CD14-positive monocyte (primary cell): ENCODE measurements at places on chromosomes 12 and 14. TPM values are rescaled to one million over a fixed set of nuclear protein-coding genes. Genes with fewer than 3 reads are reported as not detected.

CACNA2D4 gene
- 22.1 TPM for polyA plus RNA-seq

RHEBL1 gene
- 0.66 and 0.96 TPM in 2 replicates for polyA plus RNA-seq

PSEN1 gene
- 85.6 TPM for polyA plus RNA-seq

CCDC38 gene
- not detected for polyA plus RNA-seq

DNA sequence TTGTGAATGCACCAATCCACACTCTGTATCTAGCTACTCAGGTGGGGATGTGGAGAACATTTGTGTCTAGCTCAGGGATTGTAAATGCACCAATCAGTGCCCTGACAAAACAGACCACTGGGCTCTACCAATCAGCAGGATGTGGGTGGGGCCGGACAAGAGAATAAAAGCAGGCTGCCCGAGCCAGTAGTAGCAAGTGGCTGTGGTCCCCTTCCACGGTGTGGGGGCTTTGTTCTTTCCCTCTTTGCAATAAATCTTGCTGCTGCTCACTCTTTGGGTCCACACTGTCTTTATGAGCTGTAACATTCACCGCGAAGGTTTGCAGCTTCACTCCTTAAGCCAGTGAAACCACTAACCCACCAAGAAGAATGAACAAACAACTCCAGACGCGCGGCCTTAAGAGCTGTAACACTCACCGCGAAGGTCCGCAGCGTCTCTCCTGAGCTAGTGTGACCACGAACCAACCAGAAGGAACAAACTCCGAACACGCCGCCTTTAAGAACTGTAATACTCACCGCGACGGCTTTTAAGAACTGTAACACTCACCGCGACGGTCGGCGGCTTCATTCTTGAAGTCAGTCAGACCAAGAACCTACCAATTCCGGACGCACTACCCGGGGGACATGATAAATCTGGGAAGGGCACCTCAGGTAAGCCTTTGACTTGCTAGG lies 4.6 kb upstream of the LDHB start:
- no peaks in the 10 kb centered on the region for H3K36me3 ChIP-seq
- H3K4me3 ChIP-seq = no peak overlapping the region
- no peaks in the 10 kb centered on the region for H3K4me1 ChIP-seq
- DNase-seq = no peak
- H3K27ac ChIP-seq = no peak overlapping the region

DNA sequence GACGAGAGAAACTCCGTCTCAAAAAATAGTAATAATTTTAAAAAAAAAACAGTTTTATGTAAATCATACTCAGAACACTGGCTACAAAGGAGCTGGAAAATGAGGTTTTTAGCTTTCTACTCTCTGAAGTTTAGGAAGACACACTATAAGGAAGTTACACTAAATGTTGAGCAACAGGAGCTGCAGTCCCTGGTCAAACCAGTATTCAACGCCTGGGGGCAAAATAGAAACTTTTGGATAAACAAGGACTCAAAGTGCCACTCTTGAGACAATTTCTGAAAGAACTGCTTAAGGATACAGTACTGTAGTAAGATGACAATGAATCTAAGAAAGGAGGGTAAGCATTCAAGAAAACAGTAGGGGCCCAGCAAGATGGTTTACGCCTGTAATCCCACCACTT lies 29.3 kb downstream of the ACTR6 start:
- H3K36me3 ChIP-seq = peaks cover 12% of the 10 kb centered on the region
- no peaks in the 10 kb centered on the region for H3K27me3 ChIP-seq
- H3K27ac ChIP-seq = no peak overlapping the region
- no peak overlapping the region for H3K4me3 ChIP-seq
- DNase-seq = peak; percentile 4

DNA sequence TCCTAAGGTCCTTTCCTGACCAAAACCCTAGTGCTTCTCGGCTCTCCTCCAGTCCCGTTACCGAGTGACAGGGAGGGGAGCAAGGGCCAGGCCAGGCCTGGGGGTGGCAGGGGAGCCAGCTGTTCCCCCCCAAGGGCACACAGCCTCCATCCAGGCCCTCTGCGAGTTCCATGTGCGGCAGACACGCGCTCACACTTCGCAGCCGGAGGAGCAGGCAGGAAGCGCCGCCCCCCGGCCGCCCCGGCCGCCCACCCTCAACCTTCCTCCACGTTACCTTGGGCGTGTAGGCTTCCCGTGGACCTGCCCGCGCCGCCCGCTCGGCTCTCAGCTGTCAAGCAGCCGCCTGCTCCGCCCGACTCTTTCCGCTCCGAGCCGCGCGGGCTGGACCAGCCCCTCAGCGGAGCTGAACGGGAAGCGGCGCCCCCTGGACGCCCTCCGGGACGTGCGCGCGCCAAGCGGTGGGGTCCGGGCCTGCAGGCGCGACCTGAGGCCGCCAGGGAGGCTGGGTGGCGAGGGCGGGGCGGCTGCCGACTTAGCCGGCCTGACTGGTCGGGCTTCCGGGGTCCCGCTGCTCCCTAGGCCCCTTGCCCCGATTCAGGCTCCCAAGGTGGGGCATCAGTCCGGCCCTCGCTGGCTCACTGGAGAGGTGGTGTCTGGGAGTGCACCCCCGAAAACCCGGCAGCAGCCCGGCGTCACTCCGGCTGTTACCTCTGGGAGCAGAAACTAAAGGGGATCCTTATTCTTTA lies at the start of gene CRACR2A:
Gene CRACR2A (minus strand): TSS at position 369 of the 746 bp plus-strand sequence. CDS start 56,110 bp downstream, outside the sequence.
- peaks cover 35% of the 10 kb centered on the region for H3K4me1 ChIP-seq
- H3K36me3 ChIP-seq = peaks cover 5% of the 10 kb centered on the region
- no peaks in the 10 kb centered on the region for H3K27me3 ChIP-seq
- H3K27ac ChIP-seq = peak within 1 kb of the TSS; percentile 95
- peak within 1 kb of the TSS; percentile 87 for H3K4me3 ChIP-seq

DNA sequence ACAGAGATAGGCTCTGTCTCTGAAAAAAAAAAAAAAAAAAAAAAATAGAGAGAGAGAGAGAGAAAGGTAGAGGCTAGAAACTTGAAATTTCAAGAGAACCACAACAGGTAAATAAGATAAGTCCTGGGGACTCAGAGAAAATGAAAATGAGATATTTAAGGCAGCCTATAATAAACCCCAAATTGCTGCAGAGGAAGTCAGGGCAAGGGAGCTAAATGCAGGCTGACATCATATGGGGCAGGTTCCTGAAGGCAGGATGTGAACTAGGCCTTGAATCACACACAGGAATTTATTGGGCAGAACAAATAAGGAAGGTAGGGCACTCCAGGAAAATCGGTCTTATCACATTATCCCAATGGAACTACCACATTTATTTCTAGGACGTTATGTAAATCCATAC lies 54.9 kb upstream of the NUDT4 start:
- H3K27ac ChIP-seq = no peak overlapping the region
- DNase-seq = no peak
- H3K27me3 ChIP-seq = no peaks in the 10 kb centered on the region
- no peaks in the 10 kb centered on the region for H3K36me3 ChIP-seq
- H3K4me3 ChIP-seq = no peak overlapping the region

GRCh38 chr14:61308198-61308597 lies 13.2 kb upstream of the PRKCH start:
- DNase-seq = no peak
- H3K27ac ChIP-seq = no peak overlapping the region
- no peak overlapping the region for H3K4me3 ChIP-seq
- H3K27me3 ChIP-seq = no peaks in the 10 kb centered on the region
- H3K4me1 ChIP-seq = no peaks in the 10 kb centered on the region
- H3K36me3 ChIP-seq = no peaks in the 10 kb centered on the region

- H3K4me3 ChIP-seq = no peak overlapping the region
- no peaks in the 10 kb centered on the region for H3K36me3 ChIP-seq
- peaks cover 5% of the 10 kb centered on the region for H3K4me1 ChIP-seq
- no peak overlapping the region for H3K27ac ChIP-seq
- DNase-seq = no peak
Measured at GRCh38 chr14:31038521-31039166, 12.5 kb upstream of the STRN3 start.

- no peak overlapping the region for H3K4me3 ChIP-seq
- DNase-seq = no peak
Measured at GRCh38 chr12:27807063-27807703, 27.1 kb upstream of the MANSC4 start.

DNA sequence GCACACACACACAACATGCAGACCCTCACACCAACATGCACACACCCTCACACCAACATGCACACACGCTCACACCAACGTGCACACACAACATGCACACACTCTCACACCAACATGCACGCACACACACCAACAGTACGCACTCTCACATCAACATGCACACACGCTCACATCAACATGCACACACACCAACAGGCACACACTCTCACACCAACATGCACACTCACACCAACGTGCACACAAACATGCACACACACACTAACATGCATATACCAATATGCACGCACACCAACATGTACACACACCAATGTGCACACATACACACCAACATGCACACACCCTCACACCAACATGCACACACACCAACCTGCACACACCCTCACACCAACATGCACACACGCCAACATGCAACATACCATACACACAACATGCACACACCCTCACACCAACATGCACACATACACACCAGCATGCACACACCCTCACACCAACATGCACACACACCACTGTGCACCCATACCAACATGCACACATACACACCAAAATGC lies 175.8 kb downstream of the KSR2 start:
- H3K4me3 ChIP-seq = no peak overlapping the region
- H3K27ac ChIP-seq = no peak overlapping the region
- no peaks in the 10 kb centered on the region for H3K36me3 ChIP-seq

GRCh38 chr12:92929983-92930382 lies 888 bp upstream of the EEA1 start:
- H3K4me1 ChIP-seq = peaks cover 26% of the 10 kb centered on the region
- H3K27ac ChIP-seq = peak overlapping the region; percentile 97
- no peaks in the 10 kb centered on the region for H3K36me3 ChIP-seq
- H3K4me3 ChIP-seq = peak overlapping the region; percentile 61
- H3K27me3 ChIP-seq = no peaks in the 10 kb centered on the region
- DNase-seq = no peak
